ENCODE measurements at places on chromosomes 4 and X.
A peak's percentile ranks its signal among the peaks of the same experiment; 100 is the strongest.

- no peak for DNase-seq
Observed at GRCh38 chr4:182265881-182266280, 22.7 kb downstream of the TENM3 start.

DNA sequence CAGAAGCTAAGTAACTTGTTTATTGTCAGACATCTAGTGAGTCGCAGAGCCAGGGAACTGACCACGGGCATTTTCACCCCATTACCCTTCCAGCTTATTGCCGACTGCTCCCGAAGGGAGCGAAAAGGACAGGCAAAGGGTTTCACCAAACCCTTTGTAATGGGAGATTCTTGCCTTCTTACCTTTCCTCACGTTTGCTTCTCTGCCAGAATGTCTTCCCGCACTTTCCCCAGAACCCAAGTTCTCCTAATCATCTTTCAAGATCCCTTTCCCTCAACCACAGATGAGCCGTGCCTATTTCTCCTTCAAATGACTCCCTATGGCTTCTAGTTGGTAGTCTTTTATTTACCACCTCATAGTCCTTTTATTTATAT is 520 bp upstream of the SRP72 start:
- DNase-seq = no peak

DNA sequence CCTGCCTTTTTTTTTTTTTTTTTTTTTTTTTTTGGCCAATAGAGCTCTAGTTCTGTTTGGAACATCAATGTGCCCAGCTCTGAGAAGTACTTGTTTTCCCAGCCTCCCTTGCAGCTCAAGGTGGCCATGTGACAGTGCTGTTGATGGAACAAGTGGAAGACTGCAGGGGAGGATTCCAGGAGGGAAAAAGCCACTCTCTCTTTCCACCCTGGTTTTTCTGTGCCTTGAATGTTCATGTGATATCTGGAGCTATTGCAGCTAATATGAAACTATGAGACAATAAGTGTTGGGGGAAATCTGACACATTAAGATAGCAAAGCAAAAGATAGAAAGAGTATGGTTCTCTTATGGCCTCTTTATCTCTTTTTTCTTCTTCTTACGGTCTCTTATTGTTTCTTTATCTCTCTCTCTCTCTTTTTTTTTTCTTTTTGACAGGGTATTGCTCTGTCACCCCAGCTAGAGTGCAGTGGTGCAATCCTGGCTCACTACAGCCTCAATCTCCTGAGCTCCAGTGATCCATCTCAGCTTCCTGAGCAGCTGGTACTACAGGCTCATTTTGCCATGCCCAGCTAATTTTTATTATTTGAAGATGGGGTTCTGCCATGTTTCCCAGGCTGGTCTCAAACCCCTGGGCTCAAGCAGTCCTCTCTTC is 192.0 kb upstream of the LNX1 start:
- no peak for DNase-seq

DNA sequence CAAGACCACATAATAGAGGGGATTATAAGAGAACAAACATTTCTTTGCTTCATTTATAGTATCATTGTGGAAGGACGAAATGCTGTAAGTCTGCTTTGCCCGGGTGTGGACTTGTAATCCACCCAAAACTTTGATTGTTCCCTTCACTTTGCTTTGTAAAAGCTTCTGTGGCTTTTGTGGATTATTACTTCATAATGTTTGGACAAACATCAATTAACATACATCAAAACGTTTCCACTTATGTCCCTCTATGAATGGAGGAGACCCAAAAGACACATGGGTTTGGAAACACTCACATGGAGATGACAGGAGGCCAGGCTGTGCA is 415.4 kb downstream of the SPRY1 start:
- peak; percentile 30 for DNase-seq

DNA sequence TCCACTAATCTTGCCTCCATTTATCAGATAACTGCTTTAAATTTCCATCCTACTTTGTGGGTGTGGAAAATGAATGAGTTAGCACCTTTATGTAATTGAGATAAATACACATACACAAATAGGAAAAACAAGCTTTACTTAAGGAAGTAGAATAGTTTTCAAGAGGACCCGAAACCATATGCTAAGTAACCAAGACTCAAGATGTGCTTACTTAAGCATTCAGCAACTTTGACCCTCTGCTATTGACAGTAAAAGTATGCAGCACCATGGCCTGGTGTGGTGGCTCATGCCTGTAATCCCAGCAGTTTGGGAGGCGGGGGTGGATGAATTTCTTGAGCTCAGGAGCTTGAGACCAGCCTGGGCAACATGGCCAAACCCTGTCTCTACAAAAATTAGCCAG is 29.9 kb downstream of the RNF175 start:
- no peak for DNase-seq

Measured in NCI-H2081 (cell line).